ENCODE measurements at places on chromosomes 7 and 10.

DNA sequence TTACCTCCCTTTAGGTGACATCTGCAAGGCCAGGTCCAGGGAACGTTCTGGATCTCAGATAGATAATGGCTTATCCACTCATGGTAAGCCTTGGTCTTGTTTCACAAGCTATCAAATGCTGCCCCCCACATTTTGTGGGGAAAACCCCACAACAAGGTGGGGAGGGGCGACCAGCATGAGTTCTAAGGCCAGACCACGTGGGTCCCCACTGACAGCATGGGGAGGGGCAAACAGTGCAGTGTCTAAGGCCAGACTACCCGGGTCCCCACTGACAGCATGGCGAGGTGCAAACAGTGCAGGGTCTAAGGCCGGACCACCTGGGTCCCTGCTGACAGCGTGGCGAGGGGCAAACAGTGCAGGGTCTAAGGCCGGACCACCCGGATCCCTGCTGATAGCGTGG is 102.8 kb downstream of the DIP2C start:
- no peak for DNase-seq

- DNase-seq, result peak; percentile 4
Observed at GRCh38 chr7:35694161-35694783, 663 bp downstream of the HERPUD2 start.

DNA sequence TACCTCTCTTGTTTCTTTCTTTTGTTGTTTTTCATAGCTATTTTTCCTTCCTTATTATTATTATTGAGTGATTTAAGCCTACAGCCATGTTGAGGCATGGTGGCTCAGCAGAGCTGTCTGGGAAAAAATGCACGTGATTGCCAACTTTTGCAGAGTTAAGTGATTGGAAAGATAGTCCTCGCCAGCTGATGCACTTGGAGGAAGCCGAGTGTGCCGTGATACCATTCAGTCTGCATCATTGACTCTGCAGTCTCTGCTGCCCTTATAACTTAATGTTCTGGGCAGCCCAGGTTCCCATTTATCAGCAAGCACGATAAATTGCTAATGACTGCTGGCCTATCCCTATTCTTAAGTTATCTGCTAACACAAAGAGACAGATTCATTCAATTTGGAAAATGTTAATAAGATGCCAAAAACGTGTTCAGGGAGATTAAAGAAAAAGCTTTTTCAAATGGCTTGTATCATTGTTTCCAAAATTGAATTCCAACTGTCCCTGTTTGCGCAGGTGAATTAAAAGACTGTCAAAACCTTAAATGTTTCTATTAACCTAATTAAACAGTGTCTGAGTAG is 232.9 kb upstream of the NPY start:
- DNase-seq, result no peak

- peak; percentile 59 for DNase-seq
Observed at GRCh38 chr7:128172151-128172550, 68.9 kb upstream of the LEP start.

- DNase-seq, result no peak
Observed at GRCh38 chr10:118978316-118978997, 51.1 kb upstream of the NANOS1 start.

- DNase-seq, result no peak
Observed at GRCh38 chr7:129197771-129198170, 9.3 kb downstream of the SMO start.

DNA sequence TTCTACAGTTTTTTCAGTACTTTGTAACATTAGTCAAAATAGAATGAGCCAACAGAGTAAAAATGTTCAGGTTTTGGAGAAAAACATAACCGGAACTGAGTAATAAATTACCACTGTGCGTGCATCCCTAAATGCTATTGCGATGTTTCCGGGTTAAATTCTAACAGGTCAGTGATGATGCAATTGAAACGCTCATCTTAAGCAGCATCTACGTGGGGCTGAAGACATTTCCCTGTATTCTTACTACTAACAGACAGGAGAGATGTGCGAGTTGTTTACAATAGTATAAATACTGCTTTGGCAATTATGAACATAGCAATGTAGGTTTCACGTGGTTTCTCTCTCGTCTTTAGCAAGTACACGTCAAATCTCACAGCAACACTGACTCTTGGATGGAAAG is 149.4 kb downstream of the USP6NL start:
- DNase-seq, result no peak
